ENCODE measurements at places on chromosomes 4 and X.

GRCh38 chrX:119899125-119899524, 3.4 kb downstream of the AKAP14 start:
- DNase-seq, result no peak

DNA sequence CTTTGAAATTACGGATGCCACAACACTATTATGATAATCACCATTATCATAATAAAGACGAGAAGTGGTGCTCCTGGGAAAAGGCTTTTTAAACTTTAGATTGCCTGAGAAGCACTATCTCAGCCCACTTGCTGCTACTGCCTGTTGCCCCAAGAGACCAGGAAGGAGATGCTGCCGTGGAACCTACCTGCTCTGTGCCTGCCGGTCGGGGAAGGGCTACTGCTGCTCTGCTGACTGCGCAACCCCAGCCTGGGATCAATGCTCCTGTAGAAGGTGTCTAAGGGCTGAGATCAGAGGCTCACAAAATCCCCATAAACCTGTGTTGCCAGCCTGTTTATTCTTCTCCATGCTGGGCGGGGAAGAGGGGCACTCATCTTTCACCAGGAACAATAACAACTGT, 145.3 kb upstream of the VCX3B start:
- DNase-seq, result no peak

GRCh38 chrX:7149411-7149810, 1.5 kb upstream of the PUDP start:
- DNase-seq, result no peak

- no peak for DNase-seq
Measured at GRCh38 chr4:11700751-11701226, 272.1 kb upstream of the HS3ST1 start.

GRCh38 chrX:11791090-11791489, 33.1 kb downstream of the MSL3 start:
- no peak for DNase-seq

GRCh38 chr4:155612074-155612473, 54.6 kb upstream of the GUCY1A1 start:
- no peak for DNase-seq

GRCh38 chrX:21524008-21524407, 134.1 kb downstream of the KLHL34 start:
- no peak for DNase-seq

DNA sequence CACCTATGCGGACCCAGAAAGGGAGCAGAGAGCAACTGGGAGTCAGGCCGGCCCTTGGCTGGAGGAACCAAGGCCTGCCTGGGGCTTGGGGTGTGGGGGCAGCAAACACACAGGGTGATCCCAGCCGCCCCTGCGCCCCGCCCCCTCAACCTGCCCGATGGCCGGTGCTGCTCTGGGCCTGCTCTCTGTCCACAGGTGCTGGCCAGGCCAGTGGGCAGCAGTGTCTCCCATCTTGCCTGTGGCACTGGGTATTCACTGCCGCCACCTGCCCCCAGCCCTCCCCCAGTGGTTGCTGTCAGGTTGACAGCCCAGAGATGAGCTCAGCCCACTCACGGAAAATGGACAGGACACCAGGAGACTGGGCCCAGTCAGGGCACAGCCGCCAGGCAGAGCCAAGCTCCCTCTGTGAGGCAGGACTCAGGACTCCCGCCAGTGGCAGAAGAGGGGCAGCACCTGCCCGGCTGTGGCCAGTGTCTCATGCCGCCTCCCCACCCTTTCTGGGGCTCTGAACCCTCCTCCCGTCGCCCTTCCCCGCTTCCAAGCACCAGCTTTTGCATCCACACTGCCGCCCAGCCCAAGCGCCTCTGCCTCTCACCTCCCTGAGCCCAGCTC, 4.7 kb downstream of the NKX1-1 start:
- no peak for DNase-seq

- no peak for DNase-seq
Measured at GRCh38 chrX:41009850-41010846, 75.1 kb upstream of the USP9X start.

GRCh38 chrX:46477435-46477834, 67.8 kb downstream of the ZNF674 start:
- no peak for DNase-seq

- peak; percentile 19 for DNase-seq
Measured at GRCh38 chr4:37889849-37890800, 759 bp upstream of the TBC1D1 start.

DNA sequence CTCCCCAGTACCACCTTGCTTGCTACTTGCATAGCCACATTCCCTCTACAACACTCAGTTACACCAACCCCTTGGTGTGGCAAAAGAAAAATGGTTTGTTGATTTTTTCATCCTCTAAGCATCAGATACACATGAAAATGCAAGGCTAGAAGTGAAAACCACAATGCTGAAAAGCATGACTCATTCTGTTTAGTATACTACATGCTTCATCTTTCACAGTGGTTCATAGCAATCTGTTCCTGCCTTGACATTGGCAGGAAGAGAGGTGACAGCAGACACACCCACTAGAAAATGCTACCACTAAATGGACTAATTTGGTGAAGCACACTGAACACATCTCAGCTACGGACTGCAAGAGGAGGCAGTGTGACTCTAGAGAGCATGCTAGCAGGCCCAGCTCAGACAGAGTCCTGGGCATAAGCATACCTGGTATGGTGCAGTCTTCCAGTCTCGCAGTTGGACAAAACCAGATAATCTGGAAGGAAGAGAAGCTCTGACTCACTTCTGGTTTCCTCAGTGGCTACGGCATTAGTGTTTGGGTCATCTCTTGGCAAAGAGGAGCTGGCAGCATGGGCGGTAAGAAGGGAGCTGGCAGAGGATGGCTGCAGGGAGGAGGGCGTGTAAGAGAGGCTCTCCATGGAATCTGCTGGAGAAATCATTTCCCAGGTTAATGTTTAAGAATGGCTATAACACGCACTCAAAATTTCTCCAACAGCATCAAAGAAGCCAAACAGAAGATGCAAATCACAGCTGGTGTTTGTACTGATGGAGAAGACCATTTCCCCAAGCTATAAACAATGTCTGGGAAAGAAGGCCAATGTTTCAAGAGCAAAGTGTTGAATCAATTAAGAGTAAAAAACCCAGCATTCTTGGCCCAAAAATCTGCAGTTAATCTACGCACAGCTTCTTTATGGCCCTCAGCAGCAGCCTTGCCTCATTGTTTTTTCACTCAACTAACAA, 37.8 kb downstream of the GAB3 start:
- DNase-seq, result no peak

GRCh38 chr4:84583876-84584380, 1.0 kb downstream of the CDS1 start:
- DNase-seq, result no peak

- DNase-seq, result no peak
Measured at GRCh38 chr4:5387457-5387856, 320.9 kb downstream of the EVC2 start.

DNA sequence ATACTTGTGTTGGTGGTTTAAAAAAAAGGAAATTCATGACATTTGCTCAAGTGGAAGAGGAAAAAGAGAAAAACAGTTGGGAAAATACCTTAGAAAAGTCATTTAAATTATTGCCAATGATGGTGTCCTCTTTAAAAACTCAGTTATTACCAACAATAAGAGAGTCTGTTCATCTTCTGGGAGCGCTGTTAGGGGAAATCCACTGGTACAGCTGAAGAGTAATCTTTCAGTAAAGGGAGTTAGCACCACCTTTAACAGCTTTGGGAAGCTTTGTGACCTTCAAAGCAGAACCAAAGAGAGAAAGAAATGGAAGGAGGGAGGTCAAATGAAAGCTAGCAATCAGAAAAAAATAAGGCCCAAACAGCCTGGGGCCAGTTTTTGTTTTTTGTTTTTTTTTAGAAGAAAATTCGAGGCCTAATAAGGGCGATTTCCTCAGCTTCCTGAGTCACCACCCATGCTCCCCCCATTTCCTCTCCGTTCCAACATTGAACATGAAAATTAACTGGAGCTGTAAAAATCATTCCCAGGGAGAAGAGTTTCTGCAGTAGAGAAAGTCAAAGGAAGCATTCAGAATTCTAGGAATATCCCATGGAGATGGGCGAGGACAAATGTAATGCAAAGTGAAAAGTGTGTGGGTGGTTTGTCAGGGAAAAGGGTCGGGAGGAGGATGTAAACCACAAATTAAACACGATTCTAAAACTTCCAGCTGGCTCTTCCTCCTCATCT, 115.1 kb downstream of the SH3KBP1 start:
- no peak for DNase-seq

DNA sequence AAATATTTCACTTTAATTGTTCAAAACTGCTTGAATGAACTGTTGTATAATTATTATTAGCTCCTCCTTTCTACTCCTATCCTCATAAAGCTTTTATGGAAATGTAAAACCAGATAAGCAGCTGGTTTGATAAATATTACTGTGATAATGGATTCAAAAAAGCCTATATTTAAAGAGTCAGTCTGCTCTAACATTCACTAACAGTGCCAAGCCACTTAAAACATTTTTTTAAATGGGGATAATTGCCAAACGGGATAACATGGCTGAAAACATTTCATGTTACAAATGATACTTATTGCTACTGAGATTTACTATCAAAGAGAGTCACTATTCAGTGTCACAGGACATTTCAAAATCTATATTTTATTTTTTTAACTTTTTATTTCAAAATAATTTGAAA, 17.4 kb downstream of the ARHGAP24 start:
- no peak for DNase-seq

DNA sequence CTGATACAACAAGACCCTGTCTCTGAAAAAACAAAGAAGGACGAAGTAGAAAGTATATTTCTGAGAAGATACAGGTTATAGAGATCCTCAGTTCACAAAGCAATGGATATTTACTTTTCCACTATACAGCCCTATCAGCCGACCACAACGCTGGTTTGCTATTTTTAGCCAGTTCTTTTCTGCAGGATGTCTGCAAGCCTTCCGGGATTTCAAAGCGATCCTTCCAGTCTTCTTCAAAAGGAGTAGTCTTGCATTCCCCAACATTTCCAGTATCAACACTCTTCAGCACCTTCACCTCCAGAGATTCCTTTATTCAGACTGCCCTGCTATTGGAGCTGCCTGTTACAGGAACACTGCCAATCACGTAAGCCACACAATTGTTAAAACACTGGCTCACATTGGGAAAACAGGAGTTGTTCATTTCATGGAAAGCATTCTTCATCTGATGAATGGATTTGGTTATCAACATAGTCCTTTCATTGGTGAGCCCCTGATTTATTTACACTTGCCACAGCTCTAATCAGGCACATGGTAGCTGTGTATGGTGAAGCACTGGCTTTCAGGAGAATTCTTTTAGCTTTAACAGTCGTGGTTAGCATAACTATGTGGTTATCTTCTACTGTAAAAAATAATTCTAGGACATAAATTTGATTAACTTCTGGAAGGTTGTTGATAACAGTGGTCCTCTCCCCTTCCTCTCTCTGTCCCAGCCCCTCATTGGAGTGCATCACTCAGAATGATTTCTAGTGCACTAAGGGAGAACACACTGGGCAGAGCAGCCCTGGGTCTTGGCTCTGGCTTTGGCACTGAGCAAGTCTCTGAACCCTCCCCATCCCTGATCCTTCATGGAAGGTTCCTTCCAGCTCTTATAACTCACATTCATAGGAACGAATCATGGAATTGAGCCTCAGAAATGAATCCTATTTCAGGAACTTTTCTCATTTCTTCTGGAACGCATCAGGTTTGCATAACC, 109.9 kb upstream of the SORBS2 start:
- no peak for DNase-seq

GRCh38 chr4:177879851-177880250, 437.6 kb upstream of the AGA start:
- no peak for DNase-seq

DNA sequence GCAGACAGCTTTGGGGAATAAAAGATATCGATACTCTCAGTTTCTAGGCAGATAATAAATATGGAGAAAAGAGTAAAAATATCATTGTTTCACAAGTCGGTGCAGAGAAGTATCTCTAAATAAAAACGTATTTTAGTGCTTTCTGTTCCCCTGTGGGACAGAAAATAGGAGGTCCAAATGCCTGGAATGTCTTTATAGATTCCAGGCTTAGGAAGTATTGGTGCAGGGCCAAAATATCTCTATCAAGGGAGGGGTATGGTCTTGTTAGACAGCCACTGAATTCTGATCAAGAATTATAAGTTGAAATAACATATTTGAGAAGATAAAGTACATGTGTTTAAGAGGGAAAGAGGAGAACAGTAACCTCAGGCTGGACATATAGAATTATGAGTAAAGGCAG, 596.4 kb downstream of the PCDH18 start:
- DNase-seq, result no peak

- no peak for DNase-seq
Measured at GRCh38 chr4:40915318-40916217, 165.8 kb downstream of the NSUN7 start.

GRCh38 chr4:3413675-3414420, 27.9 kb upstream of the HGFAC start:
- no peak for DNase-seq

- no peak for DNase-seq
Measured at GRCh38 chr4:94714365-94715160, 43.2 kb upstream of the BMPR1B start.

GRCh38 chr4:157806184-157806583, 366.6 kb downstream of the GASK1B start:
- DNase-seq, result no peak

DNA sequence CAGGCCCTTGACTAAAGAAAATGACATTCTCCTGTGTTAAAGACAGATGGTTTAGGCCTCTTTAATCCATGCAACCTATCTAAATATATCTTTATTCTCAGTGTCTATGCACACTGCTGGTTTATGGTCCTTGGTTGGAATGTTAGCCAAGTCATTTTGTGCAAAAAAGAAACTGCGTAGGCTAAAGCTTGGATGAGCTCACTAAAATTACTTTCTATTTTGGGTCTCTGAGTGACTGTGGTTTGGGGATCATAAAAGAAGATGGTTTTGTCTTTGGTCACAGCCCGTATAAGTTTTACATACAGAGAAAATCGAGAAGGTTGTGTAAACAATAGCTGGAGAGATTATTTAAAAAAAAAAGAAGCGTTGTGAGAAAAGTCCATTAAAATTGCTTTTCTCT, 443.6 kb downstream of the UBE2NL start:
- no peak for DNase-seq

- no peak for DNase-seq
Measured at GRCh38 chrX:120306630-120307029, 4.6 kb downstream of the TMEM255A start.

DNA sequence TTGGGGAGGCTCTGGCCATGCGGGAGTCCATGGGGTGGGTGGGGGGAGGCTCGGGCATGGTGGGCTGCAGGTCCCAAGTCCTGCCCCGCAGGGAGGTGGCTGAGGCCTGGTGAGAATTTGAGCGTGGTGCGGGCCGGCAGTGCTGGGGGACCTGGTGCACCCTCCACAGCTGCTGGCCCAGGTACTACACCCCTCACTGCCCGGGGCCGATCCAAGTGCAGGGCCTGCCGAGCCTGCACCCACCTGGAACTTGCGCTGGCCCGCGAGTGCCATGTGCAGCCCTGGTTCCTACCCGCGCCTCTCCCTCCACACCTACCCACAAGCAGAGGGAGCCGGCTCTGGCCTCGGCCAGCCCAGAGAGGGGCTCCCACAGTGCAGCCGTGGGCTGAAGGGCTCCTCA, 5.7 kb upstream of the SPANXN2 start:
- no peak for DNase-seq

GRCh38 chr4:1258457-1258856, 9.5 kb upstream of the CTBP1 start:
- no peak for DNase-seq

Measured in stimulated activated CD4-positive, alpha-beta T cell treated with anti-CD3 and anti-CD28 coated beads, Interleukin-1b, Interleukin-23, amount 100 ng/mL, for 24 hours (primary cell).